Fibroblast of skin of scalp (primary cell): ENCODE measurements at places on chromosomes 16 and 17.
A peak's percentile ranks its signal among the peaks of the same experiment; 100 is the strongest.

- DNase-seq, result peak; percentile 42
Measured at GRCh38 chr17:13728781-13729180, 127.1 kb upstream of the HS3ST3A1 start.

DNA sequence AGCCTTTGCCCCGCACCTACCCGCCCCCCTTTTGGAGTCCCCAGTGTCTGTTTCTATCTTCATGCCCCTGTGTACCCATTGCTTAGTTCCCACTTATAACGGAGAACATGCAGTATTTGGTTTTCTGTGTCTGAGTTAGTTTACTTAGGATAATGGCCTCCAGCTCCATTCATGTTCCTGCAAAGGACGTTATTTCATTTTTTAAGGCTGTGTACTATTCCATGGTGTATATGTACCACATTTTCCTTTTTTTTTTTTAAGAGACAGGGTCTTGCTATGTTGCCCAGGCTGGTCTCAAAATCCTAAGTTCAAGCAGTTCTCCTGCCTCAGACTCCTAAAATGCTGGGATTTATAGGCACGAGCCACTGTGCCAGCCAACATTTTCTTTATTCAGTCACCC lies 4.1 kb upstream of the TGFB1I1 start:
- no peak for DNase-seq

GRCh38 chr17:14331225-14331981 lies 30.5 kb downstream of the HS3ST3B1 start:
- DNase-seq, result no peak

- no peak for DNase-seq
Measured at GRCh38 chr16:81544700-81545271, 100.2 kb downstream of the CMIP start.

GRCh38 chr16:49020436-49020835 lies 261.2 kb downstream of the CBLN1 start:
- DNase-seq, result no peak

- DNase-seq, result no peak
Measured at GRCh38 chr16:69348222-69348621, 3.4 kb downstream of the TMED6 start.

- DNase-seq, result no peak
Measured at GRCh38 chr17:39151943-39152818, 744 bp upstream of the PLXDC1 start.

GRCh38 chr16:89115216-89115861 lies 21.7 kb downstream of the ACSF3 start:
- peak; percentile 22 for DNase-seq

DNA sequence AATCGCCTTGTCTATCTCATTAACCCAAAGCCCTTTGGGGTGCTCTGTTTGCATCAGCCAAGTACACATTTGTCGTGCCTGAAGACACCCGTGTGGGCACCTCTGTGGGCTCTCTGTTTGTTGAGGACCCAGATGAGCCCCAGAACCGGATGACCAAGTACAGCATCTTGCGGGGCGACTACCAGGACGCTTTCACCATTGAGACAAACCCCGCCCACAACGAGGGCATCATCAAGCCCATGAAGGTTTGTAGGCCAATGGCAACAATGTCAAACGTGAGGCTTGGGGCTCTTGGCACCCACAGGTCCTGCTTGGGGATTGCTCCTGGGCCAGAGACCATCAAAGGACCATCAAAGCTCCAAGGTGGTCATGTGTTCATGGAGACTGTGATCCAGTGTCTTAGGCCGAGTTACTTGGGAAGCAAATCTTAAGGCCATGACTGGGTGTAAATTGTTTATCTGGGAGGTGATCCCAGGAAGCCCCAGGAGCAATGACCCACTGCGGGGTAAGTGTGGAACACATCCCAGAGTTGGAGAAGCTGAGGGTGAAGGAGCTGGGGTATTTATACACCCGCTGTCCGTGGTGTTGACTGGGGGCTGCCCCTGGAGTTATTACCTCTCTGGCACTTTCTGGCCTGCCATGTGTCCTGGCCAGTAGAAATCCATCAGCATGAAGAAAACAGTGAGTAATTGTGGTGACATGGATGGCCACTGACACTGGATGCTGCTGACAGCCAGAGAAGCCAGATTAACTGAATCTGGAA lies 24.0 kb downstream of the CDH5 start:
- no peak for DNase-seq

DNA sequence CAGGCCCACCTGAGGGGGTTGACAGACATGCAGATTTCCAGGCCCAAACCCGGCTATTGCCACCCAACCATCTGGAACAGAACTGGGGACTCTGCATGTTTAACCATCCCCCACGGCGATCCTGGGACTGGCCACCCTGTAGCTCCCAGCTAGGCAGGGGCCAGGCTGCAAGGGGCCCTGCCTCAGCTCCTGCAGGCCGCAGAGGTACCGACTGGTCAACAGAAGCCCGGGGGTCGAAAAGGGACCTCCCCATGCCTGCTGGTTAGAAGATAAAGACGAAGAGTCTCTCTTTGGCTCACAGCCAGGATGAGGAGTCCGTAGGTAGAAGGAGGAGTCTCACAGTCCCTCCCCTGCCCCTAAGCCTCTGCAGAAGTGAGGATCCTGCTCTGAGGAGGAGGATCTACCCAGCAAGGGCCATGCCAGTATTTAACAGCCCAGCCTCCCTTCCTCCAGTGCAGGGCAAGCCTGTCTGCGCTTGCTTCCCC lies 223.4 kb upstream of the TNRC6C start:
- DNase-seq, result no peak

DNA sequence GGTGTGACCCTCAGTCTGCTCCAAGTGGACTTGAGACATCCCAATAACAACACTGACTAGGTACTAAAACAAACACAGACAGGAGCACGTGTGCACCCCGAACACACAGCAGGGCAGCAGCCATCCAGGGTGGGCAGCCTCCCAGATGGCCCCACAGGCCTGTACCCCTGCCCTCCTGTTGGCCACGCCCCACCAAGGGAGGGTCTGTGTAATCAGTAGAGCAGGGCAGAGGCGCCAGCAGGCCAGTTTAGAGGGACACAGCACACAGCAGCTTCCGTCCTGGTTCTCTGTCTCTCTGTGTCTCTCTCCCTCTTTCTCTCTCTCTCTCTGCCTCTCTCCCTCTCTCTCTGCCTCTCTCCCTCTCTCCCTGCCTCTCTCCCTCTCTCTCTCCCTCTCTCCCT lies 21.4 kb downstream of the ACTG1 start:
- no peak for DNase-seq

GRCh38 chr16:20880867-20881502 lies 19.2 kb downstream of the DCUN1D3 start:
- DNase-seq, result no peak

GRCh38 chr16:72783716-72784318 lies 264.1 kb downstream of the ZFHX3 start:
- DNase-seq, result no peak

- DNase-seq, result no peak
Measured at GRCh38 chr16:88855176-88855575, 1.6 kb downstream of the GALNS start.

- peak; percentile 70 for DNase-seq
Measured at GRCh38 chr17:48054238-48055185, 6.4 kb downstream of the NFE2L1 start.

- no peak for DNase-seq
Measured at GRCh38 chr17:19285213-19285900, 48.2 kb downstream of the EPN2 start.

DNA sequence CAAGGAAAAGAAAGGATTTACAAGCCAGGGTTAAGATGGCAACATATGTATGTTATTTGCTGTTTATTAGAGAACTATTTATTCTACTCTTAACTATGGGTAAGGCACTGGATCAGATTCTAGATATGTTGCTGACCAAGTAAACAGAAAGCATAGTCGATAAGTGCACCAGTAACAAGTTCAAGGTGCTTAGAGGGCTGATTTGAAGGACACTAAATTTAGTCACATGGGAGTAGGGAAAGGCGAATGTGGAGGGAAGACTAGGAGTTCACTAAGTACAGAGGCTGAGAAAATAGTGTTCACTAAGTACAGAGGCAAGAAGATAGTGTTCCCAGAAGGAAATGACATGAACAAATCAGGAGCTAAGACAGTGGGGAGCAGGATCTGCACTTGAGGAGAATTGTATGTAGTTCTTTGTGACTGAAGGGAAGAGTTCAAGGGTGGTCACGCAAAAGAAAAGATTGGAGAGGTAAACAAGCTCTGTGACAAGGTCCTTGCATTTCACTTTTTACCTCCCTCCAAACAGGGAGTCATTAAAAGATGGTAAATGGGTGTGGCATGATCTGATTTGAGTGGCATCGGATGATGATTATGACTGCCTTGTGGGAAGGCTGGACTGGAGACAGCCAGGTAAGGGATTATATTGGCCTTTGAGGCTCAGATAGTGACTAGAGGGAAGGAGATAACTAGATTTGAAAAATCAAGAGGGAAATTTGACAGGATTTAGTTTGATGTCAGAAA lies 20.9 kb downstream of the HEATR9 start:
- no peak for DNase-seq

- peak; percentile 94 for DNase-seq
Measured at GRCh38 chr17:7889166-7889955, 772 bp downstream of the CHD3 start.

GRCh38 chr17:40648384-40648968 lies 858 bp upstream of the SMARCE1 start:
- no peak for DNase-seq

DNA sequence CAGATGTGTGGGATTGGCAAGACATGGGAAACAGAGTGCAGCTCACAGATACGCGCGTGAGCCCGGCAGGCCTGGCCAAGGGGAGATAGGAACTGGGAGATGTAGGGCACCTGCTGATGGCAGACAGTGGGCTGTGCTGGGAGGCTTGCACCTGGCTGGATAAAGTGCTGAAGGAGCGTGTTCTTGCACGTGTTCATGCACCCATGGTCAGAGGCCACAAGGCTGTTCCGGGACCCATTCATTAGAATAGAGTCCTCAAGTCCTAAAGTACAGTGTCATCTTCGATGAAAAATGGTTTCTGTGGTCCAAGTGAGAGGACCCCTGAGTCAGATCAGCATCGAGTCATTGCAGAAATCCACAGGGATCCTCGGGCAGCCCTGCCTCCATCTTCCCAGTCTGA lies 236.4 kb downstream of the CCDC182 start:
- no peak for DNase-seq

GRCh38 chr17:58007781-58008706 lies 998 bp upstream of the SRSF1 start:
- no peak for DNase-seq

- no peak for DNase-seq
Measured at GRCh38 chr16:76222853-76223252, 54.3 kb upstream of the CNTNAP4 start.

GRCh38 chr17:4980644-4981216 lies 6.7 kb downstream of the CAMTA2 start:
- DNase-seq, result peak; percentile 64

- DNase-seq, result no peak
Measured at GRCh38 chr16:78768226-78768625, 668.8 kb downstream of the WWOX start.

GRCh38 chr16:76276745-76277438 lies at the start of gene CNTNAP4:
Gene CNTNAP4 (plus strand): TSS chr16:76277401. CDS start chr16:76277663, 262 bp downstream.
- DNase-seq, result no peak

DNA sequence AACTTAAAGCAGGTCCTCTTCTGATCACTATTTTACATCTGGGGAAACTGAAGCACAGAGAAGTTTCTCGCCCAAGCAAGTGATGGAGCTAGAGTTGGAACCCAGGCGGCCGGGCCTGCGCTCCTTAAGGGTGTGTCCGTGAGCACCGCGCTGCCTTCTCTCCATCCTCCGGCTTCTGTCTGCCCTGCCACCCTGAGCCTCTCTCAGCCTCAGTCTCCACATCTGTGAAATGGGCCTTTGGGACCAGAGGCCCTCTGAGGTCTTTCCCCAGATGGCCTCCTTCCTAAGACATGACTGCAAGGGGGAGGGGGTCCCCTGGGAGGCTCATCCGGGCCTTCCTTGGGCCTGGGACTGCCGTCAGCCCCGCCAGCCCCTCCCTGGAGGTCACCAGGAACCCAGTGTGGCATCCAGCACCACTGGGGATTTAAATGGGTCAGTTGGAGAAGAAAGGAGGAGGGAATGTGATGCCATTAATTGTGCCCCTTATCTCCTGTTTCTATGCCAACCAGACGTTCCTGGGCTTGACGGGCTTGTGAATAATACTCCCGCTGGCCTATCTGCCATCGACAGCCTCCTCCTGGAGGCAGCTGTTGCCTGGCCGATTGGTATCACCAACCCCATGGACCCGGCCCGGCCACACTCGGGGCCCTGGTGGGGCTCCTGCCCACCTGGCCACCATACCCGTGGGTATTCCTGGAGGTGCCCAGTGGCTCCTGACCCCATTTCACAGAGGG lies 5.1 kb downstream of the ZFPM1 start:
- no peak for DNase-seq

DNA sequence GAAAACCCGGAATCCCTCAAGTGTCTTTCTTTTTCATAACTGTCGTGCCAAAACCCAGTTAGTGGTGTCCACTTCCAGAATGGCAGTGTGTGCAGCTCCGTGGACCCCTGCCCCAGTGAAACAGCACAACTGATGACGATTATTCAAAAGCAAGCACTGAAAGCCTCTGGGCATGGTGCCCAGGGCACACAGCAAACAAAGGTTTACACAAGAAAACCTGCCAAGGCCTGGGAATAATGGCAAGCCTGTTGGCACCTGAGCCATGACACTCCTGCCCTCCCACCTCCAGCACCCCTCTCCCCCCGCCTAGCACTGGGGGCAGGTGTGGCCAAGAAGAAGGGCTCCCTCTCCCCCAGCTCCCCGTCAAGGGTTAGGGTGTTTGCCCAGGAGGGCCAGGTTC lies 2.8 kb downstream of the PKMYT1 start:
- DNase-seq, result no peak

- DNase-seq, result no peak
Measured at GRCh38 chr17:14458724-14459123, 157.8 kb downstream of the HS3ST3B1 start.
